ENCODE measurements at places on chromosomes 5 and 9.
A peak's percentile ranks its signal among the peaks of the same experiment; 100 is the strongest.

- DNase-seq = no peak
Observed at GRCh38 chr5:17024686-17025180, 88.6 kb upstream of the MYO10 start.

DNA sequence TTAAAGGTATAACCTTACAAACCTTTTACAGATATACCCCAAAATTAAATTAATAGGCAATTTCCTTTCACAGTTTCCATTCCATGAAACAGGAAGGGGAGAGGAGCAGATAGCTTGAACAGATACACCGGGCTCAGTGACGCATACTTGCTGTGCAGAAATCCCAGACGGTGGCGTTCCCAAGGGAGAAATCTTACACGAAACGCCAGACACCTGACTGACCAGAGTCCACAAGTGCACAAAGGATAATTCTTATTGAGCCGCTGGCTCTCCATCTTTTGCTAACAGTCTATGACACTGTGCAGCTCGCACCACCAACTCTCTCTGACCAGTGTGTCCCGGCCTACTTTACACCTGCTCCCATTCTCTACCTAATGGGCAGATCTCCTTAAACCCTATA is 37.4 kb downstream of the PTCH1 start:
- no peak for DNase-seq

- DNase-seq = no peak
Observed at GRCh38 chr9:38233796-38234355, 158.6 kb upstream of the ALDH1B1 start.

- DNase-seq = no peak
Observed at GRCh38 chr5:27377626-27378025, 339.2 kb upstream of the CDH9 start.

DNA sequence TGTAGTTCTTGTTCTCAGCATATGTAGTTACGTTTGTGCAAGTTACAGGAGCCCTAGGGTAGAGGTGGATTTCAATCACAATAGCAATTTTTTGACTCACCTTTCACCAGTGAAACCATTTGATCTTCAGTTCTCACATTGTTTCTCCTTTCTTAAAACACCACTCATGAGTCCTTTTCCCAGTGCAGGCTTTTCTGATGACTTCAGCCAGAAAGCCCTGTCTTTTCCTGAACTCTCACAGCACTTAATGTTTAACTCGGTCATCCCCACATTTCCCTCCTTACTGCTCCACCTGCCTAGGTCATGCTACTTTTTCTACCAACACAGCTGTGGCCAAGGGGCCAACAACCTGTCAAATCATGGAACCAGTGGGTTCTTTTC is 37.9 kb downstream of the ARHGEF28 start:
- DNase-seq = no peak

- DNase-seq = no peak
Observed at GRCh38 chr5:16727755-16728325, 111.0 kb upstream of the RETREG1 start.

DNA sequence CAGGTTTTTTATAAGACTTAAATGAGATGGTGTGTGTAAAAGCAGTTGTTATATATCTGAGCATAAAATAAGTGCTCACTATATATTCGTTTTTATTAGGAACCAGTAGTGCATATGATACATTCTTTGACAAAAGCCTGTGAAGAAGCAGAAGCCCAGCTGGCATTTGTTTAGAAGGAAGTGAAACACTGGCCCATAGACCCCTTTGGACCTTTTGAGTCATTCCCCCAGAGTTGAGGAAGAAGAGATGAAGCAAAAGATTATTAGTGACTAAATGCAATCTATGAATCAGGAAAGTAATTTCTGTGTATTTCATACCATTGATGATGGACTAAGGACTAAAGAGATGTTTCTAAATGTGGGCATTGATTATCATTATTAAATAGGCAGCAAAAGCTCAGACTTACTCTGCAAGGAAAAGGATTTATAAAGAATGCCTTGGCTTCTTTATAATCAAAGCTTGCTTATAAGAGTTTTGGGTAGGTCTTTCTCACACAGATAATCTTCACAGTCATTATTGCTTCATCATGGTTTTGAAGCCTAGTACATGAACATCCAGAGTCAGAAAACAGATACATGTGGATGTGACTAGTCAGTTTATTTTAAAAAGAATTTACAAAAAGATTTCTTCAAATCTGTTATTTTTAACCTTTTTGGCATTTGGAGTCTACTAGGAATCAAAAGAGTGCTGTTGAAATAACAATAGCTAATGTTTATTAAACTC is 16.9 kb upstream of the FER start:
- DNase-seq = no peak

GRCh38 chr5:147558826-147559225 is 49.0 kb upstream of the DPYSL3 start:
- DNase-seq = peak; percentile 59

GRCh38 chr9:33633636-33634035 is 109.6 kb downstream of the ANKRD18B start:
- no peak for DNase-seq

- no peak for DNase-seq
Observed at GRCh38 chr9:34686732-34687131, 4.3 kb downstream of the CCL19 start.
